Activated CD4-positive, alpha-beta memory T cell treated with anti-CD3 and anti-CD28 coated beads, Interleukin-2, amount 10 ng/mL, durations not matched to agents 7 days and 5 days (primary cell): ENCODE measurements at places on chromosomes 1 and 21.

DNA sequence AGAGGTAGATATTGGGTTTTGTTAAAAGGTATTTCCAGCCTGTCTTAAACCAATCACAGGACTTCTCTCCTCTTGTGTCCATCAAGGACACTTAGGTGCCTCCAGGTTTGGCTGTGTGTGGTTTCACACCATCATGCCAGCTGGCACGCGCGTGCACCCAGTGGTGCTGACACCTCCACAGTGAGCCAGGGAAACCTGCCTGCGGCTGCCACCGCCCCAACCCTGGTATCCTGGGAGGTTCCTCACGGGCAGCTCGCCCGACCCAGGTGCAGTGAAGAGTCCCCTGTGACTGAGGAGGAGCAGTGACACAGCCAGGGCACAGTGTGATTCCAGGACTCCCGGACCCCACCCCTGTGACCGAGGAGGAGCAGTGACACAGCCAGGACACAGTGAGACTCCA lies 13.2 kb upstream of the COL6A2 start:
- no peak for DNase-seq

DNA sequence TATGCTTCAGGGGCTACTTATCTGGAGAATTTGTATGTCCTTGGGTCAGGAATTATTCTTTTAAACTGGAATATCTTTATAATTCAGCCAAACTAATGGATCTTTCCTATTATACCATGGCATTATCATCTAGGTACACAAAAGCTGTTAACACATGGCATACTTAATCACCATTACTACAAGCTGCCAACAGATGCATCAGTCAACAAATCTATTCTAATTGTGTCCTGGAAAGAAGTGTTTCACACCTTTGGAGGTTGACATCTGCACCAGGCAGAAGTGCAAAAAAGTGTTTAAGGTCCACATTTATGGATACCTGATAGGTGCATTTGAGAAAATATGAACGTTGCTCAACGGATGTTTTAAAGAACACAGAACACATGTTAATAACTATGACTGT lies 470.2 kb upstream of the ADGRL2 start:
- DNase-seq: no peak

DNA sequence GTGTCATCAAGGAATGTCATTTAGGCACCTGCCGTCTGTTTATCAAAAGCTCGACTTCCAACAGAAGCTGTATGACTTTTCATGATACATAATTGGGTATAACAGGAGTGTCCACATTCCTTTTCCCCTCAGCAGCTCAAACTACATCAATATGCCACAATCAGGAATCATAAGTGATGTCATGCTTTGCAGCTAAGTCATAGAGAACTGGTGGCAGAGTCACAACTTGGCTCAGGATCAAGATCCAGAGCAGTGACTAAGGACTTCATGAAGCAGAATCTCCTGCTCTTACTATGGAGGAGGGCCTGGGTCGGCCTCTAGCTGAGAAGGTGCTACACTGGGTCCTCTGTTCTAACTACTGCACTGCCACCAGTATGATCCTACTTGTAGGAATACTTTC lies 36.5 kb upstream of the AGBL4 start:
- DNase-seq: no peak

- DNase-seq: no peak
Observed at GRCh38 chr1:115365738-115366137, 27.7 kb upstream of the NGF start.

DNA sequence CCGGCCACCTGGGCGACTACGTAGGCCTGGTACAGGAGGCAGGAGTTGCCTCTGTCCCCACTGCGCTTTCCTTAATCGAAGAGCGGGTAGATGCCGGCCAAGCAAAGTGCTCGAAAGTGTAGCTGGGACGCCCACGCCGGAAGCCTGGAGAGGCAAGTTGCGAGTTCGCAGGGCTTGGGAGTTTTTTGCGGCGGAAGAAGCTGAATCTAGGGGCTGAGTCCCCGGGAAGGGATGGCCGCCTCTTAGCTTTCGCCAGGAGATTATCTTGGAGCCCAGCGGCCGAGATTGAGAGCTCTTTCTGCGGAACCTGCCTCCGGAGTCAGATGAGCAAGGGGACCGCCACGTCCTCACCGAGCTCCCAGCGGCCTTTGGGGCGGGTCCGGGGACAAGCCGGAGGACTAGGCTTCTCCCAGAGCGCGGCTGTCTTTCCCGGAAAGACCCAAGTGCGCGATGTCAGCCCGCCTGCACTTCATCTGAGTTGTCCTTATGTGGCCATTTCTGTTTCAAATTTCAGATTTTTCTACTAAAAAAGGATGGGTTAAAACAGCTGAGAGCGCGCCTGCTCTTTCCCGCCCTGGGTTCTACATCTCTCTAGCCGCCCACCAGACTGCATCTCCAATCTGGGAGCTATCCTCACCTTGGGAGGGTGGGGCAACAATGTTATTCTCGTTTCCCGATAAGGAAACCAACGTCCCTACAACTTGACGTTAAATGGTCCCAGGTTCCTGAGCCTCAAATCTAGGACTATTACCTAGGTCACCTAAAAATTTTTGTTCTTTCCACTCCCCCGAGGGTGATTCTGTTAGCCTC lies 12.4 kb upstream of the TBX15 start:
- DNase-seq: no peak

DNA sequence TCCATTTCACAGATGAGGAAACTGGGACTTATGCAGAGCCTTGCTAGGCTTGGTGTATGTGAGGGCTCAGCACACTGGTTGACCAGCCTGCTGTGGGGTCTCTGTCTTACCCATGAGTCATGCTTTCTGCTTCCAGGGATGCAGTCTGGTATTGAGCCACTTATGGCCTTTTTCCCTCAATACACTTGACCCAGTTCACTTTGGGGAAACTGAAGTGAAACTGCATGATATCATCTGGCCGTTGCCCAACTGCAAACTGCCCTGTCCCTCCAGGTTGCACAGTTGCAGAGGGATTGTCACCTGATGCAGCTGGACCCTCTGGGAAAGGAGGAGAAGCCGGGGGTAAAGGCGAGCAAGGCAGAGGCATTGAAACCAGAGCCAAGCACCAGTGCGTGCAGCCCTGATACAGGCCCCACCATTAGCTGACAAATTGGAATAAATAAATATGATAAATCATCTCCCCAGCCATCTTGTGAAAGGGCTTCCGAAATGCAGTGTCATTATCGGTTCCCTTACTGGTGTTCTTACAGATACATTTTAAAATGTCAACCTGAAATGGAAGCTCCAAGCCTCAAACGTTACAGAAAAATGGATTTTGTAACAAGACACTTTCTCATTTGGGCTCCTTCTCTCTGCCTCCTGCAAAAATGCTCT lies 39.3 kb upstream of the DUSP10 start:
- no peak for DNase-seq

DNA sequence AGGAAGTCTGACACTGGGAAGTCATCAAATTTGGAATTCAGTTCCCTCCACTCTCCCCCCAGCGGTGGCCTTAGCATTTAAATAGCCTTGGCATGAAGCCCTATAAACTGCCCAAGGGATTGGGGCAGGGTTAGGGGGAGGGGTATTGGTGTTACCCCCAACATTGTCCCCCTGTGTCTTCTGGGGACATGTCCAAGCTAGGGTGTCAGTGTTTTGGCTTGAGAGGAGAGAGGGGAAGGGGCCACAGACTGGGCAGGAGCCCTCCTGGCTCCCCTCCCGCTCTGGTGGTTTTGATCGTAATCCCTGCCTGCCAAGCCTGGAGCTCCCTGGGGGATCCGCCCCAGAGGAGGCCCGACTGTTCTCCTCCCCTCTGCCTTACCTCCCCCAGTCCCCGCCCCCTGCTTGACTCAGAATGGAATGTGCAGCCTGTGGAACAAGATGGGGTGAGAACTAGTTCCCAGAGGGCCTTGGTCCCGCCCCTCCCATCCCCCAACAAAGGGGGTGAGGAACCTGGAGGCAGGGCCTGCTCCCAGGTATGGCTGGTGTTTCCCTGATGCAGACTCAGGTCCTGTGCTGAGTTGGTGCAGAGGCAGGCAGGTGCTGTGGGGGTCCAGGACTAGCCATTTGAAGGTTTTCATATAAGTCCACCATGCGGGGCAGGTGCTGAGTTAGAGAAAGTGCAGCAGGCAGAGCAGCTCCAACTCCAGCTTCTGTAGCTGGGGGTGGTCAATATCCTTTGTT lies 7.4 kb downstream of the SOX13 start:
- no peak for DNase-seq

- no peak for DNase-seq
Observed at GRCh38 chr1:232568906-232569553, 60.9 kb downstream of the SIPA1L2 start.

DNA sequence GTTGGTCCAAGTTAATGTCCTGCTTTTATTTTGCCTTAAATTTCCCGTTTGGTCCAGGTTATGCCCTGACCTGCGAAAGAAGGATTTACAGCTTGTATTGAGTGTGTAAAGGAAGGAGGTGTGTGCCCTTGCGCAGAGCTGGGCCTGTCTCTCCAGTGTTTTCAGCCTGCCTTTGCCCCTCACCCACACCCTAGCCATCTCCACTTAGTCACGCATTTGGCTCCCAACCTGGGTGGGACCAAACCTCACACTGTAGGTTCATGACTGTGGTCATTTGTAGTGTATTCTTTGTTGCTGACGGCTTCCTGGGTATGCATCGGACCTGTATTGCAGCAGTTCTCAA lies 572 bp upstream of the SRSF10 start:
- peak; percentile 63 for DNase-seq

DNA sequence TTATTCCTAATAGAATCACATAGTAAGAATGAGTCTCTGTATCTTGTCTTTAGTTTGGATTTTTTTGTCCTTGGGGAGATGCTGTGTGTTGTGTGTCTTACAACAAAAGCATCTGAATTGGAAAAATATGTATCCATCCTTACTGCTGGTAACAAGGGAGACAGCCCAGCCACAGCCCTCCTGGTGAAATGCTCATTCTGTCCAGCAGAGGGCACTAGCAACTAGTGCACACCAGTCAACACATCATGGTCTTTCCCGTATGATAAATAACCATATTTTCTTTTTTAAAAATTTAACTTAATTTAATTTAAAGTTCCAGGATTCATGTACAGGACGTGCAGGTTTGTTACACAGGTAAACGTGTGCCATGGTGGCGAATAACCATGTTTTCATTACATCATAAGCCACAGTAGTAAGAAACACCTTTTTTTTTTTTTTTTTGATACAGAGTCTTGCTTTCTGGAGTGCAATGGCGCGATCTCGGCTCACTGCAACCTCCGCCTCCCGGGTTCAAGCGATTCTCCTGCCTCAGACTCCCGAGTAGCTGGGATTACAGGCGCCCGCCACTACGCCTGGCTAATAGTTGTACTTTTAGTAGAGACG lies 245.1 kb downstream of the PTBP2 start:
- peak; percentile 75 for DNase-seq

DNA sequence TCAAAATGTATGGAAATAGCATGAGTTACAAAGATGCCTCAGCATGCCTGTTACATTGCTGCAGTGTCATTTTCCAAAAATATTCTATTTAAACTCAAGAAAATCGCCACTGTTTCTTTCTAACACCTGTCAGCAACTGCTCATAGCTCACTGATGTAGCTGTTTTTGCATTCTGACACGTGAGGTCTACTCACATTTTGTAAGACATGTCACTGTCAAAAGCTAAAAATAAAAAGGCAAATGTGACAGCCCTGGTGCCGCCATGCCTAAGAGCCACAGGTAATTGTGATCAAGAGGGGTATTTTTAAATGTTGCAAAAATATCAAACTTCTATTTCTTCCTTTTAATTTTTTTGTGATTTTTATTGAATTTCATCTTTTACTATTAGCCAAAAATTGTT lies 556.2 kb upstream of the TMPRSS15 start:
- DNase-seq: no peak

DNA sequence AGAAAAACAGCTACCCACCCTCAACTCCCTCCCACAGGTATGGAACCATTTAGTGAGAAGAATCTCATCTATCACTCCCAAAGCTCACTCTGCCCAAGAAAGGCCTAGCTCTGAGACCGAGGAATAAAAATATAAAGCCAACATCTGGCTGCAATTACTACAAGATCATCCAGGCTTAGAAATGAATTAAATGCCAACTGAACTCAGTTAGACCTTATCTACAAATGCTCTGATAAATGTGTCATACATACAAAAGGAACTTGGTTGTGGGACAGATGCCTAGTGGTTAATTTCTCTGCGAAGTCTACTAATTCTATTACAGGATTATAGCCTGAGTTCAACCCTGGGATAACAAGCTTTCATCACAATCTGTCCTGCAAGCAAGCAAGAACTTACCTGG lies 6.7 kb downstream of the ADIPOR1 start:
- no peak for DNase-seq

- no peak for DNase-seq
Observed at GRCh38 chr1:212754680-212755079, 36.9 kb downstream of the NSL1 start.

- no peak for DNase-seq
Observed at GRCh38 chr1:29531596-29531995, 295.3 kb downstream of the PTPRU start.

DNA sequence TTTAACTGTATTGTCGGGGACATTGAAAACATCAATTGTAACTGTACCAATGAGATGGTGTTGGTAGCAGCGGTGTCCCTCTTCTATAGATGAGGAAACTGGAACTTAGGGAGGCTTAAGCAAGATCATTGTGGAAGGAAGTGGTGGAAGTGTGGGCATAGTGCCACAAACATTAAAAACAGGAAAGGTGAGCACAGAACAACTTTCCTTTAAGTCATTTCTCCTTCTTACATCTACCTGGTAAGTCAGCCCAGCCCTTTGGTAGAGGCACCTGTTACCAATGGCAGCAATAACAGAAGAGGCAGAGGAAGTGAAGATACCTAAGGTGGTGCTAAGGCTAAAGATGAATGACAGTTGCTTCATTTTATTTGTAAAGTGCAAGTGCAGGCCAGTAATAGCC lies 12.0 kb upstream of the CTSS start:
- DNase-seq: no peak
